Tibial nerve (tissue), 4 donors: ENCODE measurements at places on chromosomes 2 and 18.

DNA sequence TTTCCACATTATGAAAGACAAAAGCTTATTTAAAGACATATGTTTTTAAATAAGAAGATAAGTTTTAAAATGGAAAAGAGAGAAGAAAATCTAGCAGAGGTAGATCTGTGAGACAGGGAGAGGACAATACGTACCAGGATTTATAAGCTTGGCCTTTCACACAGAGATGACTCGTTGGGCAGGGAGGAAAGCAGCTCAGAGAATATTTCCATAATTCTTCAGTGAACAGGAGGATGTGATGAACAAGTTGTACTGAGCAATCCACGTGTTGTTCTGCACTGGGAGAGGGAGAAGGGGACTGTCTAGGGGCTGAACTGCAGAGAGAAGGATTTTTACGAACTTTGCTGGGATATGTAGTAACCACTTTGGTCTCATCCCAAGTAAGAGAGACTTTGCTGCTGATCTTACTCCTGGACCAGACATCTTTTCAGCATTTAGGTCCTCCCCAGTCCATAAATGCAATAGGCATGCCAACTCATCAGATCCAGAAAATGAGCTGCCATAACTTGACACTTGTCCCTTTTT, 162.5 kb upstream of the SETBP1 start:
- H3K4me1 ChIP-seq = no peaks in the 10 kb centered on the region
- no peaks in the 10 kb centered on the region for H3K36me3 ChIP-seq
- DNase-seq = no peak
- no peak overlapping the region for H3K4me3 ChIP-seq

DNA sequence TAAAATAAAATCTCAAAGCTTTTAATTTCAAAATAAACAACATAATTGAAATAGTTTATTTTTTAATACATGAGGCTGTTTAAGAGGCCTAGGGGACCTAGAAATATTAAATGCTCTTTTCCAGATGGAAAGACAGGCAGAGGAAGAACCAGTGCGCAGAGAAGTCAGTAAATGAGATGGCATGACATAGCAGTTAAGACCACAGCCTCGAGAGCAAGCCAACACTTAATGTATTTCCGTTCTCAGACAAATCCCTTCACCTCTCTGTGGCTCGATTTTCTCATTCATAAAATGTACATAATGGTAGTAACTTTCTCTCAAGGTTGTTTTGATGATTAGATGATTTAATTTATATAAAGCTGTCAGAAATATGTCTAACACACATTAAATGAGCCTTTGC, 405.1 kb upstream of the CWC22 start:
- no peak overlapping the region for H3K4me3 ChIP-seq
- no peak for DNase-seq
- H3K27ac ChIP-seq = no peak overlapping the region
- no peaks in the 10 kb centered on the region for H3K36me3 ChIP-seq
- peaks cover 8% of the 10 kb centered on the region for H3K4me1 ChIP-seq

GRCh38 chr2:72676341-72677025, 149.3 kb downstream of the EXOC6B start:
- no peaks in the 10 kb centered on the region for H3K27me3 ChIP-seq
- no peaks in the 10 kb centered on the region for H3K36me3 ChIP-seq
- H3K4me3 ChIP-seq = no peak overlapping the region

GRCh38 chr2:237341872-237342271, 72.1 kb downstream of the COL6A3 start:
- no peak for DNase-seq
- H3K27ac ChIP-seq = no peak overlapping the region
- no peaks in the 10 kb centered on the region for H3K36me3 ChIP-seq
- no peak overlapping the region for H3K4me3 ChIP-seq

DNA sequence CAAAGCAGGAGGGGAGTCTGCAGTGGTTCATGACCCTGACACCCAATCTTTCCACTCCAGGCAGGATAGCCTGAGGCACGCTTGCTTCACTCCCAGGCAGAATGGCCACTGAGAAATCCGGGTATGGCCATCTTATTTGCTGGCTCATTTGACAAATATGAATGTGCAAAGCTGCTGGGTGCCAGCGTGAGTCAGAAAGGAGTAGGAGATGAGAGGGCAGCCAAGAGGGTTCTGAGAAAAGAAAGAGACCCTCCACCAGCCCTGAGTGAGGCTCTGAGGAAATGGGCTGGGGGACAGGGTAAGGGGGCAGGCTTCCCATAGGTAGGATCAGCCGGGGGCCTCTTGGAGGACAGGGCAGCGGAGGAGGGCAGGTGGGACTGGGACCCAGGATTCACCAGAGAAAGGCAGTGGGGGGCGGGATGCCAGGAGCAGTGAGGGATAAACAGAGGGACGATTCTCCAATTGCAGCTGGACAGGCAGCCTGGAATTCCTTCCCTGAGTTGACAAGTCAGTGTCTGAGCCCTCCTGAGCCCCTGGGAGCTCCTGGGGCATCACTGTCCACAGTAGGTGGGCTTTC, 15.2 kb downstream of the RAMP1 start:
- H3K27ac ChIP-seq = no peak overlapping the region
- no peak overlapping the region for H3K4me3 ChIP-seq
- no peaks in the 10 kb centered on the region for H3K4me1 ChIP-seq

DNA sequence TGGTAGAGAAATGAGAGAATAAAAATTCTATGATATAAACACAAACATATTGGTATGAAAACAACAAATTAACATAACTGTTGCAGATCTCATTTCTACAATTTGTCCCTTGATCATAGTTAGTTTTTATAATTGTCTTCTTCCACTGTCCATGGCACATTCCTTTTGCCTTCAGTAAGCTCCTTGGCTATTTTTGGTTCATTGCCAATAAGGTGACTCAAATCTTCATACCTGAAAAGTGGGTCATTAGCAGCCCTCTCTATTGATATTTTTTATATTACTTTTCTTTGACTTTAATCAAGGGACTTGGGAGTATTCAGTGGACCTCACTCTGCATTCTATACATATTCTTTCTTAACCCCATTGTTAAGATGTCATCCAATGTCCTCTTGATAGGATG, 552.9 kb downstream of the TDRD15 start:
- H3K27me3 ChIP-seq = no peaks in the 10 kb centered on the region
- H3K4me3 ChIP-seq = no peak overlapping the region
- H3K36me3 ChIP-seq = no peaks in the 10 kb centered on the region
- no peaks in the 10 kb centered on the region for H3K4me1 ChIP-seq
- no peak overlapping the region for H3K27ac ChIP-seq

DNA sequence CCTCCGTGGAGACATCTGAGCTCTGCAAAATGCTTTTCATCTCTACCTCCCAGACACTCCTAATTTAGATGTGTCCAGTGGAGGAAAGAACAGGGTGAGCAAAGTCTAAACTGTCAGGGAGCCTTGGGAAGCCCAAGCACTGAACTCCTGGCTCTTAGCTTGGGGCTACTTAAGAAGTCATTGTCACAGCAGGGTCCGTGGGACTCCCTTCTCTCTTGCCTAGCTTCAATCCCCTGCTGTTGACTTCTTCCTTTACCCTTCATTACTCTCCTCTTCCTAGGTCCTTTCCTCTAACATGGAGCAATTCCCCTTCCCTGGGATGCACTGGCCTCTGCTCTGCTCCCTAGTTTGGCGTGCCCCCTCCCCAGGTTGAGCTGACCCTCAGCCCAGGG, 3.4 kb downstream of the OSR1 start:
- H3K4me3 ChIP-seq = no peak overlapping the region
- no peak for DNase-seq
- H3K36me3 ChIP-seq = no peaks in the 10 kb centered on the region

DNA sequence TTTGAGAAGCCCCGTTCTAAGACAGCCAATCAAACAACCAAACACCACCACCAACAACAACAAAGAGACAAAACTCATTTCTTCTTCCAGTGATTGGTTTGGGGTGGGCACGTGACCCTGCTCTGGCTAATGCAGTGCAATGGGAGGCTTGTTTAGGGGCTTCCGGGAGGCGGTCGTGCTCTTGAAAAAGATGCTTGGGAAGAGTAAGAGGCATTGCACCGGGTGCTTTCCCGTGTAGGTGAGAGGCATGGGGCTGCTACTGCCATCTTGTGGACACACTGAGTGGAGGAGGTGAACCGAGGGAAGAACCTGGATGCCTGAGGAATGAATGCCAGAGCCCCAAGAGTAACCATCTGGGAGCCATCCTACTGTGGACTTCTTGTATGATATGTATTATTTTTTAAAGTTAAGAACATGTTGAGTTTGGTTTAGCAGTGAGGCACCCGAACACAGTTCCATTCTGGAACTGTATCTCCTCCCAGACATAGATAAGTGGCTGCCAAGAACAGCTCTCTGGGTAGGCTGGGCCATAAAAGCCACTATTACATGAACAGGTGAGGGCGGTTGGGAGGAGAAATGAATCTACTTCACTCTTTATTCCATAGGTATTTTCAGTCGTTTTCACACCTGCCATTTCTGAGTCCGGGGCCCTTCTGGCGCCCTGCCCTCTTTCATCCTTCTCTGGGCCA, 19.1 kb upstream of the ARHGAP25 start:
- no peaks in the 10 kb centered on the region for H3K27me3 ChIP-seq
- no peaks in the 10 kb centered on the region for H3K36me3 ChIP-seq
- H3K4me3 ChIP-seq = no peak overlapping the region
- peak; percentile 34 for DNase-seq
- H3K4me1 ChIP-seq = no peaks in the 10 kb centered on the region

GRCh38 chr18:8448130-8448529, 161.1 kb upstream of the RAB12 start:
- H3K4me3 ChIP-seq = no peak overlapping the region
- no peak for DNase-seq
- H3K27me3 ChIP-seq = no peaks in the 10 kb centered on the region
- no peaks in the 10 kb centered on the region for H3K4me1 ChIP-seq
- no peak overlapping the region for H3K27ac ChIP-seq

DNA sequence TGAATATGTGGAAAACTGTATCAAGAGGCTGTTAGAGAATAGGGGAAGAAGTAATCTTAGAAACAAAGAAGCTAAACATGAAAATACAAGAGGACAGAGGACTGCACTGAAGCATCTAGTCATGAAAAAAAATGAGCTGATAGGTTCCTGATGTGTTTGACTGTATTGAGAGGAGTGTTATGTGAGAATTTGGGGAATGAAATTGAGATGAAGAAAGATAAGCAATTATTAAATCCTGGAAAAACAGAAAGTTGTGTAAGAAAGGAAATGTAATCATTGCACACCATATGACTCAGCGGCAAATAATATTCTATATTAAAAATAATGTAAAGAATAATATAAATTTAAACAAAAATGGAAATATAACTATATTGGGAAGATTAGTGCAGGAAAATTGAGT, 71.2 kb downstream of the SEMA4F start:
- no peaks in the 10 kb centered on the region for H3K4me1 ChIP-seq
- DNase-seq = no peak
- H3K27me3 ChIP-seq = no peaks in the 10 kb centered on the region
- H3K4me3 ChIP-seq = no peak overlapping the region
- H3K36me3 ChIP-seq = no peaks in the 10 kb centered on the region

GRCh38 chr2:143051465-143051864, 77.8 kb upstream of the ARHGAP15 start:
- H3K36me3 ChIP-seq = no peaks in the 10 kb centered on the region
- no peak overlapping the region for H3K4me3 ChIP-seq
- H3K27ac ChIP-seq = no peak overlapping the region
- DNase-seq = no peak
- no peaks in the 10 kb centered on the region for H3K4me1 ChIP-seq

DNA sequence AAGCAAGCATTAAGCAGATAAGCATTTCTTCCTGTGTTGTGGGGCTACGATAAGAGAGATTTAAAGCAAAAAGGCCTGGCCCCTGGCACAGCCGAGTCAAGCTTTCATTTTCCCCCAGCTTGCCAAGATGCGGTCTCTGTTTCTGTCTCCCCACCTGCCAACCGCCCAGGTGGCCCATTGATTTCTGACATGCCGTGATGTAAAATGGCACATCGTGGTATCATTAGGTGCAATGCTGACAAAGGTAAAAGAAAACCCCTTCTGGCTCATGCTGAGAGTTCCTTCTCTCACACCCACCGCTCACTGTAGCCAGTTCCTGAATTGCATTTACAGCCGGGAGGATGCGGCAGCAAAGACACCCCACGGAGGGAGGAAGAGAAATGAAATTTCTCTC, 62.8 kb downstream of the BOD1L2 start:
- no peak for DNase-seq
- H3K36me3 ChIP-seq = no peaks in the 10 kb centered on the region
- H3K4me1 ChIP-seq = peaks cover 4% of the 10 kb centered on the region
- no peaks in the 10 kb centered on the region for H3K27me3 ChIP-seq
- H3K4me3 ChIP-seq = no peak overlapping the region
- no peak overlapping the region for H3K27ac ChIP-seq

- no peaks in the 10 kb centered on the region for H3K27me3 ChIP-seq
- no peak for DNase-seq
- no peaks in the 10 kb centered on the region for H3K36me3 ChIP-seq
- H3K4me3 ChIP-seq = no peak overlapping the region
- H3K27ac ChIP-seq = no peak overlapping the region
- H3K4me1 ChIP-seq = peaks cover 11% of the 10 kb centered on the region
Observed at GRCh38 chr2:138239902-138240491, 261.6 kb upstream of the SPOPL start.

GRCh38 chr2:191006997-191007783, 6.8 kb downstream of the STAT1 start:
- H3K4me3 ChIP-seq = no peak overlapping the region
- peaks cover 25% of the 10 kb centered on the region for H3K36me3 ChIP-seq
- no peak overlapping the region for H3K27ac ChIP-seq

GRCh38 chr2:31219131-31219969, 2.0 kb upstream of the CAPN14 start:
- no peaks in the 10 kb centered on the region for H3K27me3 ChIP-seq
- no peak overlapping the region for H3K4me3 ChIP-seq
- H3K4me1 ChIP-seq = no peaks in the 10 kb centered on the region

- no peaks in the 10 kb centered on the region for H3K36me3 ChIP-seq
- DNase-seq = no peak
- no peak overlapping the region for H3K4me3 ChIP-seq
- no peak overlapping the region for H3K27ac ChIP-seq
Observed at GRCh38 chr18:65017372-65017760, 733.4 kb upstream of the CDH7 start.

DNA sequence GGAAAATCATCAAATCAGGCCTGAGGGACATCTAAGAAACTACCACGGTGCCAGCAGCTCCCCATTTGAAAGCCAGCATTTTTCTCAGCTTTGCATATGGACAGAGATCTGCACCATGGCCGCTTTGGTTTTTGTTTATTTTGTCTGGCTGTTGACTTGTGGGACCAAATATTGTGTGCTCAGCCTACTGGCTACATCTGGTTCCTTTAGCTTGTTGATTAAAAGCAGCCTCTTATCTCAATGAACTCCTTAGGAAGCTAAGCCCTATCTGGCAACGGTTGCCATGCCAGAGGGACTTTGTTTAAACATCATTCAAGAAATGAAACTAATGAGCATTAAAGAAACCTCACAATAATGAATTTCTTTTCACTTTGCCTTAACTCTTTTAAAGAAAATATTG, 32.4 kb upstream of the CCDC150 start:
- no peak overlapping the region for H3K27ac ChIP-seq
- DNase-seq = no peak
- no peaks in the 10 kb centered on the region for H3K4me1 ChIP-seq
- no peak overlapping the region for H3K4me3 ChIP-seq
- no peaks in the 10 kb centered on the region for H3K27me3 ChIP-seq

GRCh38 chr18:79572093-79572780, 107.4 kb upstream of the CTDP1 start:
- no peak overlapping the region for H3K27ac ChIP-seq
- H3K4me3 ChIP-seq = no peak overlapping the region
- H3K27me3 ChIP-seq = no peaks in the 10 kb centered on the region
- peak; percentile 6 for DNase-seq

GRCh38 chr2:130963196-130963848, 126.6 kb downstream of the ARHGEF4 start:
- H3K36me3 ChIP-seq = no peaks in the 10 kb centered on the region
- peaks cover 54% of the 10 kb centered on the region for H3K27me3 ChIP-seq
- no peak overlapping the region for H3K4me3 ChIP-seq
- no peak for DNase-seq
